ENCODE measurements at places on chromosomes 1 and 21.

DNA sequence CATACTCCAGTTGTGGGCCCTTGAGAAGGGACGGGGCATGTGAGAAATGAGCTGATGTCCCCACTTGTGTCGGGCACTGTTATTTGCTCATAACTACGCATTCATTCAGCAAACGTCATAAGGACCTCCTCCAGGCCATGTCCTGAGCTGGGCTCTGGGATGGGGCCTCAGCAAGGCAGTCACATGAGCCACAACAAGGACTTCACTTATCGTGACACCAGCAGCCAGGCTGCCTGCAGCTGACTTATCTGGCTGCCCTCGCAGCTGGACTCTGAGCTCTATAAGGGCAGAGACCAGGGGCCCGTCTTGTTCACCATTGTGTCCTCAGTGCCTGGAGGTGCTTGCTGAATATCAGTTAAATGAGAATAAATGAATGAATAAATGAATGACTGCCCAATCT is 37.5 kb upstream of the GRIK3 start:
- H3K4me3 ChIP-seq, result no peak overlapping the region
- peaks cover 3% of the 10 kb centered on the region for H3K4me1 ChIP-seq
- DNase-seq, result no peak
- H3K27me3 ChIP-seq, result peaks cover 31% of the 10 kb centered on the region
- H3K36me3 ChIP-seq, result no peaks in the 10 kb centered on the region

GRCh38 chr1:4880626-4881025 is 226.2 kb downstream of the AJAP1 start:
- H3K4me1 ChIP-seq, result no peaks in the 10 kb centered on the region
- DNase-seq, result no peak
- H3K27me3 ChIP-seq, result no peaks in the 10 kb centered on the region
- no peak overlapping the region for H3K27ac ChIP-seq

DNA sequence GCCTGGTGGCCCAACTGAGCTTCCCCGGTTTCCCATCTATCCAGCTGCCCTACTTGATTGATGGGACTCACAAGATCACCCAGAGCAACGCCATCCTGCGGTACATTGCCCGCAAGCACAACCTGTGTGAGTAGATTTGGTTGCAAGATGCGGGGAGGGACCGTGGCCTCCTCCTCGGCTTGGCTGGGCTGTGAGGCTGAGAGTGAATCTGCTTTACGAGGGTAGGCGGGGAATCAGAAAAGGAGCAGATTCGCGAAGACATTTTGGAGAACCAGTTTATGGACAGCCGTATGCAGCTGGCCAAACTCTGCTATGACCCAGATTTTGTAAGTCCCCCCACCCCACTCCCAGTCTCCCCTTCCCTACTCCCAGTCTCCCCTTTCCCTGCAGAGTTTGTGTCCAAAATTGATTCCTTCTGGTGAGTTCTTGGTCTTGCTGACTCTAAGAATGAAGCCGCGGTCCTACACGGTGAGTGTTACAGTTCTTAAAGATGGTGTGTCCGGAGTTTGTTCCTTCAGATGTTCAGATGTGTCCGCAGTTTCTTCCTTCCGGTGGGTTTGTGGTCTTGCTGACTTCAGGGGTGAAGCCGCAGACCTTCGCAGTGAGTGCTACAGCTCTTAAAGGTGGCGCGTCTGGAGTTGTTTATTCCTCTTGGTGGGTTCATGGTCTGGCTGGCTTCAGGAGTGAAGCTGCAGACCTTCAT is 1.5 kb downstream of the GSTM2 start:
- H3K4me1 ChIP-seq, result peaks cover 7% of the 10 kb centered on the region
- no peak for DNase-seq
- no peaks in the 10 kb centered on the region for H3K27me3 ChIP-seq
- H3K36me3 ChIP-seq, result peaks cover 12% of the 10 kb centered on the region

- DNase-seq, result no peak
- H3K36me3 ChIP-seq, result no peaks in the 10 kb centered on the region
- no peak overlapping the region for H3K4me3 ChIP-seq
- no peaks in the 10 kb centered on the region for H3K27me3 ChIP-seq
- no peak overlapping the region for H3K27ac ChIP-seq
- peaks cover 3% of the 10 kb centered on the region for H3K4me1 ChIP-seq
Observed at GRCh38 chr1:34970829-34971228, 14.3 kb downstream of the TMEM35B start.

DNA sequence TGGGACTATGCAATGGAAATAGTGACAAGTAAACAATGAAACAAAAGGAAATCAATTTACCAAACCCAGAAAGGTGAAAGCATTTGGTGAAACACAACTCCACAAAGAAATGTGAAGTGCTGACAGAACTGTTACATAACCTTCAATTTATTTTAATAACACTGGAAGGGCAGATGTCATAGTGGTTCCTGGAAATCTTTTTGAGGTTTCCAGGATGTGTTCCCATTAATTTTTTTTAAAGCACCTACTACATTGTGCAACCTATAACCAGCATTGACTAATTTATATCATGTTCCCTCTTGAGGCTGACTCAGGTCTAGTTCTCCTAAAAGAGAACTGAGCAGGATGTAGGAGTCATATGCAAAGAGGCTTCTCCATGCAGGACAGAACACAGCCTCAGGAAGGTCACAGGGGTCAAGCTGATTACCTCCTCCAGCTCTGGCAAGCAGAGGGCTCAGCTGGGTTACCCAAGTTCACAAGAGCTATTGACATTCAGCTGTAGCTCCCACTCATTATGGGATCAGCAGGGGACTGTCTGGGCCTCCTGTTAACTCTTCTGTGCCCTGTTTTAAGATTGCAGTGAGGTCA is 157.1 kb upstream of the NRIP1 start:
- H3K27ac ChIP-seq, result no peak overlapping the region
- H3K4me1 ChIP-seq, result peaks cover 31% of the 10 kb centered on the region
- no peaks in the 10 kb centered on the region for H3K36me3 ChIP-seq
- no peak overlapping the region for H3K4me3 ChIP-seq
- H3K27me3 ChIP-seq, result no peaks in the 10 kb centered on the region

DNA sequence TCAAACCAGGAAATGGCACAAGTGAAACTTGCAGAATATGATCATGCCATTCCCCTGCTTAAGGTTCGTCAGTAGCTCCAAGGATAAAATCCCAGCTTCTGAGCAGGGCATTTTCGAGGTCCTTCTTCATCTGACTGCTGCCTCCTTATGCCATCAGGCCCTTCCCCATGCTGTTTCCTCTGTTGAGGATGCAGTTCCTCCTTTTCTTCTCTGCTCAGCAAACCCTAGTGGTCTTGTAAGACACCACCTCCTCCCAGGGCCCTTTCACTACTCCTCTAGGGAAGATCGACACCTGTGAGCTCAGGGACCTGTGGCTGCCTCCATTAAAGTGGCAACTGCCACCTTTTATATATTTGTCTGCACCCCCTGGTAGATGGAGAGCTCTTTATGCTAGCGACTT is 62.1 kb upstream of the JUN start:
- H3K4me1 ChIP-seq, result no peaks in the 10 kb centered on the region
- H3K27me3 ChIP-seq, result peaks cover 4% of the 10 kb centered on the region
- H3K4me3 ChIP-seq, result no peak overlapping the region
- no peak overlapping the region for H3K27ac ChIP-seq
- no peak for DNase-seq

DNA sequence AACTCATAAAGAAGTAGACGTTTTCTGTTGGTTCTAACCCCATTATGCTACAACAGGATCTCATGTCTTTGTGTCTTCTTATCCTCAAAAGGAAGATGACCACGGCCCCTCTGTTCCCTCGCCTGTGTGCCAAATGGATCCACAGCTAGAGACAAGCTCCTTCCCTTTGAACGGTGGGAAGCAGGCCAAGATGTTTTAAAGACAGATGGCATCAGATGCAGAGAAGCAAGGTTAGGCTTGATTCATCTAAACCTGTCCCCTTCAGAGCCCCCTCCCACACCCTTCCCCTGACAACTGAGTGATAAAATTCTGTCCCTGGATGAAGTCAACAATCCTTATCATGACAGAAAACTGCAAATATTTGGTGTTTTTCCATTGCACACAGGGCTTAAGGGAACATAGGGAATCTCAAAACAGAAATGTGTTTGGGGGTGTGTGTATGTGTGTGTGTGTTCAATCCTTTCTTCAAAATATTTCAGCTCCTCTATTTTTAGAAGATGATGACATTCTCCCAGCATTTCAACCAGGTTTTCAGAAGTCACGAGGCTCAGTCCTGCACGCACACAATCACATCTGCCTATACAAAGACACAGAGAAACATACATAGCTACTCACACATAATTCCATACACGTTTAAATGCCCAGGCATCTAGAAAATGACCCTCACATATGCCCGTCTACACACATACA is 27.8 kb upstream of the FMOD start:
- no peak overlapping the region for H3K4me3 ChIP-seq
- no peak for DNase-seq

GRCh38 chr1:98104289-98104688 is 183.5 kb upstream of the DPYD start:
- no peak for DNase-seq
- H3K27ac ChIP-seq, result no peak overlapping the region
- no peaks in the 10 kb centered on the region for H3K27me3 ChIP-seq
- peaks cover 13% of the 10 kb centered on the region for H3K36me3 ChIP-seq
- H3K4me3 ChIP-seq, result no peak overlapping the region
- peaks cover 1% of the 10 kb centered on the region for H3K4me1 ChIP-seq

DNA sequence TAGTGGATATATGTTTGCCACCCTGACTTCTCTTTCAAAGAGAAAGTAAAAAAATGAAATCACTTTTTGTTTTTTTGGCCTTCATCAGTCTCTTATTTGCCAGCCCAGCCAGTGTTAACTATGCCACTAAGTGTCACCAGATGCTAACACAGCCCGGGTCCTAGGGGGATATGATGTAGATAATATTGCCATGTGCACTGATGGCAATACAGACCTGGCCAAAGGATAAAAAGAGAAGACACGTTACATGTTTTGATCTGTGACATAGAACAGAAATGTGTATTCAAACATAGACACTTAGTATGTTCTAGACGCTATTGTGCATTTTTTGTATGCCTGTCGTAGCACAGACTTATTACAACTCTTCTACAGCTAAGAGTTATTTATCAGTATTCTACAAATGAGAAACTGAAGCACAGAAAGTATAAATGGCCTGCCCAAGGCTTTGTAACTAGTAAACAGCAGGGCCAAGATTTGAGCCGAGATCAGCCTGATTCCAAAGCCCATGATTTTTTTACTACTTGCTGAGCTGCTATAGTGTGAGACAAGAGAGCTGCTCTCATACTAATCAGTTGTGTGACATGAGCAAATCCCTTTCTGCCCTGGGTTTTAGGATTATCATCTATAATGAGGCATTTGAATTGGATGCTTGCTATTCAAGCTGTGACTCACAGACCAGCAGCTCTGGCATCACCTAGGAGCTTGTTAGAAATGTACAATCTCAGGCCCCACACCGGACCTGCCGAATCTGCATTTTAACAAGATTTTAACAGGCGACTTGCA is 6.3 kb downstream of the LRRC53 start:
- H3K27me3 ChIP-seq, result peaks cover 2% of the 10 kb centered on the region
- no peak overlapping the region for H3K4me3 ChIP-seq
- no peak overlapping the region for H3K27ac ChIP-seq
- no peaks in the 10 kb centered on the region for H3K36me3 ChIP-seq

DNA sequence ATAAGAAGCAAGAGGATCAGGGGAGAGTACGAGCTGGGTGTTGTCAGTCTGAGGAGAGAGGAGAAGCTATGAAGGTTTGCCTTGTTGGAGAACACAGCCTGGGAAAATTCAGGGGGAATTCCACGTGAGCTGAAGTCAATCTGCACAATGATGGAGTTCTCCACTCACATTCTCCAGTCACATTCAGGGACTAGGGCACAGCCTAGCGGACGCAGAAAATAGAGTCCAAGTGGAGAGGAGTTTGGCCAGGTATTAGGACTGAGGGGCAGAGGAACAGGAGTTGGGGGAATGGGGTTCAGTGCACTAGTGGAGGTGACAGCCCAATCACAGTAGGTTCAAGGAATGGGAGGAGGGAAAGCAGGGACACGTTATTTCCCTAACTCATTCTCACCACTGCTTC is 124.0 kb downstream of the KCNH1 start:
- no peaks in the 10 kb centered on the region for H3K4me1 ChIP-seq
- no peaks in the 10 kb centered on the region for H3K36me3 ChIP-seq
- no peak overlapping the region for H3K4me3 ChIP-seq
- H3K27ac ChIP-seq, result no peak overlapping the region
- DNase-seq, result no peak

DNA sequence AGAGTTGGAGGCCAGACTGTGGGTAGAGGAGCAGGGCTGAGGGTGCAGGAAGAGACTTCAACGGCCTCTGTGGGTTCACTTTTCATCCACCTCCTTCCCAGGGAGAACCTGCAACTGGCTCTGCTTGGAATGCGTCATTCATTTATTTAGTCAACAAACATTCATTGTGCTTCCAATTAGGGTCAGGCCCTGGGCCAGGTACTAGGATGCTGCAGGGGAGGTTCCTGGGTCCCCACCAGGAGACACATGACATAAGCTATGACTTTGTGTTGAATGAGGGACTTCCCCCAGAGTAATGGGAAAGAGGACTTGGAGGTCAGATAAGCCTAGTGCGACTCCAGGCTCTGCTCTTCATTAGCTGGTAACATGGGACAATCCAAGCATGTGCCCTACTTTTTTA is 46.3 kb upstream of the RPL11 start:
- H3K27ac ChIP-seq, result no peak overlapping the region
- no peaks in the 10 kb centered on the region for H3K36me3 ChIP-seq
- DNase-seq, result no peak
- H3K4me3 ChIP-seq, result no peak overlapping the region
- peaks cover 1% of the 10 kb centered on the region for H3K27me3 ChIP-seq

GRCh38 chr1:52632732-52633290 is at the start of gene SHISAL2A:
TSS of gene SHISAL2A (plus strand) at chr1:52633168. CDS start at chr1:52633494, 326 bp downstream.
- peak; percentile 34 for DNase-seq
- peaks cover 33% of the 10 kb centered on the region for H3K27me3 ChIP-seq
- H3K4me3 ChIP-seq, result peak within 1 kb of the TSS; percentile 67
- H3K4me1 ChIP-seq, result peaks cover 6% of the 10 kb centered on the region
- H3K27ac ChIP-seq, result no peak within 1 kb of the TSS
- H3K36me3 ChIP-seq, result peaks cover 1% of the 10 kb centered on the region

DNA sequence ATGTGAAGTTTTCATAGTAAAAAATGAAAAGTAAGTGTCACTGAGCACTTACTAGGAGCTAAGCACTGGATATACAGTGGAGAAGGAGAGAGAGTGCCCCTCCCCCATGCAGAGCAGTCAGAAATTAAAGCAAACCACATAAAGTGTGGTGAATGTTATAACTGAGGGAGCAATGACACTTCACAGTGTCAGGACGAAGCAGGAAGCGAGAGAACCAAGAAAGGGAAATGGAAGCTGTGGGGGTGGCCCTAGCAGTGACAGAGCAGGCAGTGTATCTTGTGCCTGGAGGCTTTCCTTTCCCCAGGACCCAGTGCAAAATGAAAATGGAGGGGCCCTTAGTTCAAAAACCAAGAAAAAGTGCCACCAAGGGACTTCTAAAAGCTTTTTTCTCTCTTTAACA is 21.5 kb upstream of the RCAN3 start:
- no peaks in the 10 kb centered on the region for H3K36me3 ChIP-seq
- H3K4me3 ChIP-seq, result no peak overlapping the region

GRCh38 chr21:44427241-44428120 is 27.8 kb upstream of the LRRC3 start:
- no peaks in the 10 kb centered on the region for H3K4me1 ChIP-seq
- peaks cover 5% of the 10 kb centered on the region for H3K27me3 ChIP-seq
- H3K36me3 ChIP-seq, result no peaks in the 10 kb centered on the region
- DNase-seq, result peak; percentile 8
- no peak overlapping the region for H3K4me3 ChIP-seq

GRCh38 chr1:229623838-229624237 is 2.1 kb downstream of the TAF5L start:
- peaks cover 2% of the 10 kb centered on the region for H3K36me3 ChIP-seq
- peaks cover 25% of the 10 kb centered on the region for H3K4me1 ChIP-seq
- H3K27ac ChIP-seq, result no peak overlapping the region
- H3K4me3 ChIP-seq, result peak overlapping the region; percentile 37
- no peak for DNase-seq

- no peak overlapping the region for H3K27ac ChIP-seq
- no peaks in the 10 kb centered on the region for H3K36me3 ChIP-seq
- H3K4me1 ChIP-seq, result peaks cover 6% of the 10 kb centered on the region
- peaks cover 46% of the 10 kb centered on the region for H3K27me3 ChIP-seq
Observed at GRCh38 chr1:115135681-115136080, 46.4 kb upstream of the TSPAN2 start.

Measured in progenitor cell of endocrine pancreas (in vitro differentiated cells).